Activated naive CD8-positive, alpha-beta T cell treated with anti-CD3 and anti-CD28 coated beads, Interleukin-2, amount 50 U/mL, for 24 hours (primary cell): ENCODE measurements at places on chromosomes 1 and 21.

GRCh38 chr1:22717037-22717760, 6.6 kb downstream of the EPHB2 start:
- DNase-seq, result no peak

- DNase-seq, result no peak
These were observed 119.0 kb upstream of the PPP2R5A start for GRCh38 chr1:212166244-212166643.

- DNase-seq, result no peak
These were observed 87.7 kb downstream of the ST6GALNAC3 start for GRCh38 chr1:76162254-76162653.

- no peak for DNase-seq
These were observed 70.9 kb upstream of the S1PR1 start for GRCh38 chr1:101165954-101166353.
